ENCODE measurements at places on chromosomes 6 and 20.
A peak's percentile ranks its signal among the peaks of the same experiment; 100 is the strongest.

- peak; percentile 24 for DNase-seq
Measured at GRCh38 chr6:89828988-89829471, 650 bp upstream of the CASP8AP2 start.

GRCh38 chr6:145241721-145242120 is 493.6 kb downstream of the EPM2A start:
- DNase-seq = no peak

- DNase-seq = no peak
Measured at GRCh38 chr6:74213995-74214394, 518.0 kb downstream of the CD109 start.

DNA sequence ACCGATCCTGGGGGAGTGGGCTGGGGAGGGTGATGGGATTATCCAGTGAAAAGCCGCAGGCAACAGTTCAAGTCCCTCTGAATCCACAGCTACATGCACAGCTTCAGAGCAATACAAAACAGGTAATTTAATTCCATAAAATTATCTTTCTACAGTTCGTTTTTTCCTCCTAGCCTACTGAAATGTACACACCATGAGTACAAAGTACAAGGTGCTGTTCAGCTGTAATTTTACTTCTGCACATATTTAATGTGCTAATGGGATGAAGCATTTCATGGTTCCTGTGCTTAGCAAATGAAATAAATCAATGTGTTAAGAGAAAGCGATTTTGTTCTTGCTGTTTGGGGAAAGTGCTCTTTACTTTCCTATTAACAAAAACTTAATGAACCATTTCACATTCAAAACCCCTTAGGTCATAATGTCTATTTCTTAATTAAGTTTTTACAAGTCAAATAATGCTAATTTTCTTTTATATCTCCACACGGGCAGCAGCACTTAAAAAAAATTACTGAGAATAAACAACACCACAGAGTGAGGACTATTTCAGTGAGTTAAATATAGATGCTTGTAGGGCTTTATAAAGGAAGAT is 71.8 kb downstream of the INSM1 start:
- DNase-seq = no peak

GRCh38 chr20:63309261-63310071 is 16.5 kb downstream of the COL20A1 start:
- DNase-seq = peak; percentile 40

DNA sequence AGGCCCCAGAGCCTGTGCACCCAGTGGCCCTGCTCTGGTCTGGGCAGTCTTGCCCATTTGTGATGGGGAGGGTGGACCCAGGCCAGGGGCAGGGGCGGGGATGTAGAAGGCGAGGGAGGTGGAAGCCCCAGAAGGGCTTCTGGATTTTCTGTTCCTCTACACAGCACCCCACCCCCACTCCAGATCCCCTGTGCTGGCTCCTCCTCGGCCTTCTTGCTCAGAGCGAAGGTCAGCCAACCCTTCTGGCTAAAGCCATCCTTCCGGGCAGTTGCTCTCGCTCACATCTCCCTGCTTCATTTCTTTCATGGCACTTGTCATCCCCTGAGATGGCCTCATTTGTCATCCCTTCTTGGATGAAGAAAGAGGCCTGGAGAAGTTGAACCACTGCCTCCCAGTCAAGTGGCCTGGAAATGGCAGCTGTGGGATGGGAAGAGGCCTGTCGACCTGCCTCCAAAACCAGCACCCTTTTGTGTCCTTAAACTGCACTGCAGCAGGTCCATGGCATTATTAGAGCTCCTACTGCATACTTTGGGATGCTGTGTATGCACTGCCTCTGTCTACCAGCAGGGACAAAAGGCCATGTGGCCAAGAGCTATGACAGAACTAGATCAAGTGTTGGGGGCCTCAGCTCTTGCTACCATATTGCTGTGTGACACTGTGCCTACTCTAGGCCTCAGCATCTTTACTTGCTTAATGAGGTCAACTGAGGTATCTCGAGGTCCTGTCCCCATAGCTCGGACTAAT is 19.9 kb downstream of the PEDS1 start:
- DNase-seq = no peak

- no peak for DNase-seq
Measured at GRCh38 chr6:132693478-132693877, 20.4 kb downstream of the VNN1 start.

GRCh38 chr6:89180971-89181370 is 35.1 kb downstream of the PM20D2 start:
- DNase-seq = no peak

DNA sequence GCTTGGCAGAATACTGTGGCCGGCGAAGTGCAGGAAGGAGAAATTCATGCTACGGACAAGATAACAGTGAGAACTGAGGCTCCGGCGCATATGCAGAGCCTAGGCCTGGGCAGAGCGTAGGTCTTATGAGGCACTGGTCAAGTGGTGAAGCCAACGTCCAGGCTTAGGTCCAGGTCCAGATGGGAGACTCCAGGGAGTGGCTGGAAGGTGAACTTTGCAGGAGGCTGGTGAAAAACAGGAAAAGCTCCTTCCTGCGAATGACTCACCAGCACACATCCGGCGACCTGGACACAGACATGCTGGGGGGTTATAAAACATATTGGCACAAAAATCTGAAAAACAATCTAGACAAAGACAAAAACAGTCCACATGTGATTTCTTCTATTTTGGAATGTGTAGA is 15.4 kb downstream of the C6orf141 start:
- no peak for DNase-seq

DNA sequence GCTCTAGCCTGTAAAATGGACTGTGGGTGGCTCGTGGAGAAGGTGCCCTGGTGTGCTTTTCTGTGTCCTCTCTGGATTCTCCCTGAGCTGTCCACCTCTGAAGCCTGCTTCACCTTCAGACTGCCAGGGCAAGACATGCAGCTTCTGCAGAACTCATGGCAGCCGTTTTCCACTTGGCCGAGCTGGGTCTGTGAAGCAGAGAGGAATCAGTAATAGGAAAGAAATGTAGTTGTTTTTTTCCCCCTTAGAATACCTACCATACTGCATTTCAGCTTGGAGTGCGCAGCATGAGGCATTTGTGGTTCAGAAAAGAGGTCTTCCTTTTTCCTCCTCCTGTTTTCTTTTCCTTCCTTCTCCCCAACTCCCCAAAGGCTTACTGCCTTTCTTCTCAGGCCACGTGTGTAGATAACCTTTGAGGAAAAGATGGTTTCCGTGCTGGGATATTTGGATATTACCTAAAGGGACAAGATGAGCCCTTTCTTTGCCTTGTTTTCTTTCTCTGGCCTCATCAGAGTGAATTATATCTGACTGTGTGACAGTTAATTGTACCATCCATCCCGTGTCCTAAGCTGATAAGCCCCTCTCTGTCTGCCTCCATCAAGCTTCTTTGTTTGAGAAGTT is 39.4 kb downstream of the RREB1 start:
- no peak for DNase-seq

DNA sequence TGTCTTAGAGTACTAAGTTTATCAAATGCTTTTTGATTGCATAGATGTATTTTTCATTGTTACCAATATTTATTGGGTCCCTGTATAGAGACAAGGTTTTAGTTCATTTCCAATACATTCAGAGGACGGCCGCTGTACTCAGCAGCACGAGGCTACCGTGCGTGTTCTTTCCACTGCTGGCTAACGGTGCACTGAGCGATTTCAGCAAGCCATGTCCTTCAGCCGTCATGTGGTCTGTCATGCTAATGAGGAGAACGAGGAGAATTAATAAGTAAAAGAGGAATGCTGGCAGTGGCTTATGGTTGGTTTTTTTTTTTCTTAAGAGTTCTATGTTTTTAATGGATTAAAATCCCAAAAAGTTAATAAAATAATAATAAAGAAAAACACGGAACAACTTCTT is 253.6 kb downstream of the ARID1B start:
- DNase-seq = no peak

- no peak for DNase-seq
Measured at GRCh38 chr6:79648328-79648727, 17.2 kb downstream of the SH3BGRL2 start.

DNA sequence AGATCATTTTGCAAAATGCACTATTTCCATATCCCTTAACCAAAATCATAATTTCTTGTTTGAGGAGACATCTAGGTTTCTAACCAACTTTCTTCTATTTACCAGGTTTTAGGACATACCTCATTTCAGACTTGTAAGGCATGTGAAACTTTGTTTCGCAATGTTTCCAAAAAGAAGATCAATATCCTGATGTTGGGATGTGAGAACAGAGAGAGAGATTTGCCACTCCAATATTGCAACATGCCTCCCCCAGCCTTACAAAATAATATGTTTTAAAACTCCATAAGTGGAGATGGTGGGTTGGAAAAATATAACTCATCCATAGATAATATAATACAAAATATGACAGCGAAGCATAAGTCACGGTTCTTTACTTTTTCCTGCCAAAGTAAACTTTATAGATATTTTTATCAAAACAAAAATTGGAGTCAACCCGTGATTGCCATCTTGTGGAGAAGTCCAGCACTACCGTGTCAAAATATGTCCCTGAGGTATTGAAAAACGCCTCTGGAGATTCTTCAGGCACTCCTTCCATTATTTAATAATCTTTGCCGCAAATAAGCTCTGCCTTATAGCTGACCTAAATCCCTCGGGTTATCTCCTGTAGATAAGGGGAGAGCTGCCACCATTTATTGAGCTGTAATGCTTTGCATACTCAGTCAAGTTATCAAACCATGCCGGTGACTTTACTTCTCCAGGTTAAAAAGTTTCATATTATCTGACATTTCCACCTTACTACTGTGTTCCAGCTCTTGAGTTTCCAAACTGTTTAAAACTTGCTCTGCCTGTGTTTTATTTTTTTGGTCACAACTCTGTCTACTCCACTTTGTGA is 534.2 kb downstream of the HACE1 start:
- DNase-seq = no peak

GRCh38 chr6:109441069-109441816 is 719 bp downstream of the SMPD2 start:
- peak; percentile 47 for DNase-seq
